ENCODE measurements at places on chromosomes 16 and 17. TPM values are rescaled to one million over a fixed set of nuclear protein-coding genes. Genes with fewer than 3 reads are reported as not detected.

GRCh38 chr17:80105762-80106161 is 4.4 kb downstream of the GAA start:
- DNase-seq, result no peak

DNA sequence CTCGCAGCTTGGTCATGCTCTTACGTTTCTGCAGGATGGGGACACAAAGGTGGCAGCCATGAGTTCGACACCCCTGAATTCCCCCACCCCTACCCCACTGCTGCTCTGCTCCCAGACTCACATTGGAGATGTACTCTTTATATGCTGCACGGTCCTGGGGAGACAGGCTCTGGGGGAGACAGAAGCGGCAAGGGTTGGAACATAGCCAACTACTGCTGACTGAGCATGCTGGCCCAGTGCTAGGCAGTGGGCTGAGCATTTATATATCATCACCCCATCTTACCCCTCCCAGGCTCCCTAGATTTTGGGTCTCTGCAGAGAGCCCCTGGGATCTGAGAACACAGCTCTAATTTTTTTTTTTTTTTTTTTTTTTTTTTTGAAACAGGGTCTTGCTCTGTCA is 8.1 kb upstream of the ATXN7L3 start:
- no peak for DNase-seq

DNA sequence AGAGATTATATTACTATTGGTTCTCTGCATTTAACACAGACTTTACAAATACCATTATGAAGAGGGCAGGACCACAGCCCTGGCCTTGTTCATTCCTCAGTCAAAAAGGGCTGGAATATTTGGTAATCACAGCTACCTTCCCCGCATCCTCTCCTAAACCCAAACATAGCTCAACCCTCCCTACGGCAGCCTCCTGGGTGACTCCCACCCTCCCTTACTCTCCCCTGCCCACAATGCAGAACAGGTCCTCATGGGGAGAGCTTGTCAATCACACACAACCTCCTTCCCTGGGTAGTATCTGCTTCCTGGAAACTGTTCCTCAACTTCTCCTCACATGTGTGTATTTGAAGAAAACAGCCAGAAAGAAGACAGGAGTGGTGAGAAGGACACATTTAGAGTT is 224.2 kb downstream of the C16orf78 start:
- no peak for DNase-seq

GRCh38 chr17:41965694-41966462 is 717 bp upstream of the CNP start:
- DNase-seq, result peak; percentile 93

GRCh38 chr17:74779948-74780400 is 3.8 kb upstream of the NAT9 start:
- no peak for DNase-seq

DNA sequence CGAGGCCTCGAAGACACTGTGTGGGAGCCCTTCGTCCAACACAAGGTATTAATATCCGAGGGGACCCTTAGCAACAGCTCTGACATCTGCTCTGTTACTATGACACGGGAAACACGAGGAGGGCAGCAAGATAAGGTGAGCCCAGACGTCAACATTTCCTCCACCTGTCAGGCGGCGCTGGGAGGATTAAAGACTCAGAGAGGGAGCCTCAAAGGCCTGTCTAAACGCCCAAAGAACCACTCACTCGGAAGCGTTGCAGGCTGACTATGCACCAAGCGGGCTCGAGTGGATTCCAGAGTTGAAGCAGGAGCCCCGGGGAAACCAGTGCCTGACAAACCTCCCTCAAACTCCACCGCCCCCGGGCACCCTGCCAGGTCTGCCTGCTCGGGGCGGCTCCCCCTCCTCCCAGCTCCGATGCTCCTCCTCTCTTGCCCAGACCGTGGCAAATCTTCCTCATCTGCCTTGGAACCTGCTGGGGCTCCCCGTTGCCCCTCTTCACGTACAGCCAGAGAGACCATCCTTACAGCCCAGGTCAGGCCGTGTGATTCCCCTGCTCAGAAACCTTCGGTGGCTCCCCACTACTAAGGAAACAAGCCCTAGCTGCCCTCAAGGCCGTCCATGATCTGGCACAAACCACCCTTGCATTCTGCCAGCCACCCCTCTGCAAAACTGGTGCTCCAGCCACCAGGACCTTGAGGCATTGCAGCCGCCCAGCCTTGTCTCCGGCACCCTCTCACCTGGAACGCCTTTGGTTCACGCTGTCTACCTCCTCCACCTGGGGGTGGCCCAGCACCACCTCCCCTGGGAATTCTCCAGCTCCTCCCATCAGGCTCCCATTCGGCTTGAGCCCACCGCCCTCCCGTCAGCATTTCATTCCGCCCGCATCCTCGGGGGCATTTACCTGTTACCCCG is 16.2 kb downstream of the RPH3AL start:
- DNase-seq, result no peak

GRCh38 chr16:55393991-55394390 is 70.0 kb downstream of the IRX6 start:
- DNase-seq, result no peak

The MYLK3 gene
- total RNA-seq, result not detected

- DNase-seq, result no peak
These were observed 26.7 kb downstream of the PLD6 start for GRCh38 chr17:17179371-17179827.

The MYL4 gene
- total RNA-seq, result not detected

The ITPRIPL2 gene
- total RNA-seq, result 40.3 TPM

DNA sequence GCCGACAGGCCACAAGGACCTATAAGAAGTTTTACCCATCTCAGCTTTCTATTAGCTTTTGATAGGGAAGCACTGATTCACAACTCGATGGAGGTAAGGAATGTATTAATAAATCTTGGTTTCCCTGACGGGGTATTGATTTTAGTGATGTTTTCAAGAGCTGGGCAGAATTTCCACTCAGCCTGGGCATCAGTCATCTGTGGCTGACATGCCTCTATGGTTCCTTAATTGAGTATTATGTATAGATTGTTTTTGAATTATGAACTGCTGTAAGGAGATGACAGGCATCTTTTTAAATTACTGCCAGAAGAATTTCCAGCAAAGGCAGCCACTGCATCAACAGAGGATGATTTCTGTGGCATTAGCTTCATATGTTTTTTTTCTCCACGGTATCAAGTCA is 128.6 kb downstream of the CPPED1 start:
- no peak for DNase-seq

The CCL1 gene
- total RNA-seq, result not detected

DNA sequence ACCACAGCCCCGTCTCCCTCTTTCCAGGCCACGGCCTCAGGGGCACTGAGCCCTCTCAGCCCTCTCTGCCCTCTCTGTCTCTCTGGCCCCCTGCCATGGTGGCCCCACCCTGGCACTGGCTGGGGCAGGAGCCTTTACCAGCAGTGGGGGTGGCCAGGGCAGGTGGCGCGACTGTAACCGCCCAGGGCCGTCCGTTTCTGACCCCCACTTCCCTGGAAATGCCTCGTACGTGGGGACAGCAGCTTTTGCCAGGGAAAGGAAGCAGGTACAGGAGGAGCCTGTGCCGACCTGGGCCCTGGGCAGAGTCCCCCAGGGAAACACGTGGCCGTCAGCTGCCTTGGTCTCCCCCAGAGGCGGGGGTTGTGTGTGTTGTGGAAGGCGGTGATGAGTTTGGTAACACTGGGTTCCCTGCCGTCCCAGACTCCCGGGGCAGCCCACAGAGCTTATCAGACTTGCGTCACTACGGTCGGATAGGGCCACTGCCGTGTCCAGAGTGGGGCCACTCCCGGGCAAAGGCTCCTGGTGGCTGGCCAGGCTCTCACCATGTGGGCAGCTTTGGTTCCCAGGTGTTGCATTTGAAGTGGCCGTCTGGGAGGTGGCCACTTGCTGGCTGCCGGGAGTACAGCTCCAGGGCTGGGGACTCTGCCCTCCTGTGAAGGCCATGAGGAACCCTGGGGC is 249.3 kb upstream of the CIBAR2 start:
- no peak for DNase-seq

The AGRP gene
- not detected for total RNA-seq

The HOXB3 gene
- 36.7 TPM for total RNA-seq

- no peak for DNase-seq
These were observed 16.6 kb downstream of the KRT9 start for GRCh38 chr17:41555105-41555887.

The SLFN12L gene
- total RNA-seq, result 3.3 TPM

DNA sequence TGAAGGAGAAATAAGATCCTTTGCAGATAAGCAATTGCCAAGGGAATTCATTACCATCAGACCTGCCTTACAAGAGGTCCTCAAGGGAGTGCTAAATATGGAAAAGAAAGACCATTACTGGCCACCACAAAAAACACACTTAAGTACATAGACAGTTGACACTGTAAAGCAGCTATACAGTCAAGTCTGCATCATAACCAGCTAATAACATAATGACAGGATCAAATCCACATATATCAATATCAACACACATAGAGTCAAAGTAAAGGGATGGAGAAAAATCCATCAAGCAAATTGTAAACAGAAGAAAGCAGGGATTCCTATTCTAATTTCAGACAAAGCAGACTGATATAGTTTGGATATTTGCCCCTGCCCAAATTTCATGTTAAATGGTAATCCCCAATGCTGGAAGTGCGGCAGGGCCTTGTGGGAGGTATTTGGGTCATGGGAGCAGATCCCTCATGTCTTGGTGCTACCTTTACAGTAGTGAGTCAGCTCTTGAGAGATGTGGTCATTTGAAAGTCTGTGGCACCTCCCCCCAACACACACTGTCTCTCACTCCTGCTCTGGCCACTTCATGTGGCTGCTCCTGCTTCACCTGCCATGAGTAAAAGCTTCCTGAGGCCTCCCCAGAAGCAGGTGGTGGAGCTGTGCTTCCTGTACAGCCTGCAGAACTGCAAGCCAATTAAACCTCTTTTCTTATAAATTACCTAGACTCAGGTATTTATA is 32.8 kb downstream of the TANC2 start:
- DNase-seq, result no peak

Data from breast epithelium (tissue), 4 donors.